ENCODE measurements at places on chromosomes 4 and X. TPM values are rescaled to one million over a fixed set of nuclear protein-coding genes. Genes with fewer than 3 reads are reported as not detected.

The SUPT20HL1 gene
- not detected for polyA plus RNA-seq

The CFAP47 gene
- polyA plus RNA-seq, result 0.76 TPM

The ADRA2C gene
- polyA plus RNA-seq, result 6.8 TPM

The SH3D19 gene
- 27.1 TPM for polyA plus RNA-seq

The SEC24D gene
- 39.5 TPM for polyA plus RNA-seq

The EDNRA gene
- 67.9 TPM for polyA plus RNA-seq

The CDKN2AIP gene
- polyA plus RNA-seq, result 33.8 TPM

The SYN1 gene
- 7.6 TPM for polyA plus RNA-seq

The PAGE5 gene
- not detected for polyA plus RNA-seq

The SH2D1A gene
- polyA plus RNA-seq, result 0.10 TPM

The SYP gene
- 2.4 TPM for polyA plus RNA-seq

The ATP1B4 gene
- 0.09 TPM for polyA plus RNA-seq

The PAGE2 gene
- polyA plus RNA-seq, result not detected

The TCEAL2 gene
- 14.3 TPM for polyA plus RNA-seq

The PHEX gene
- 0.48 TPM for polyA plus RNA-seq

All from renal cortex interstitium (tissue), 15 donors.